Occipital lobe (tissue), 3 donors: ENCODE measurements at places on chromosomes 7 and 10. TPM values are rescaled to one million over a fixed set of nuclear protein-coding genes. Genes with fewer than 3 reads are reported as not detected.

Gene BICC1
- 7.6 TPM for total RNA-seq

Gene SUN3
- not detected for total RNA-seq

Gene LIPM
- not detected for total RNA-seq

Gene FAM131B
- total RNA-seq: 91.1 TPM
